LNCaP clone FGC (cell line): ENCODE measurements at places on chromosomes 6 and 20.

DNA sequence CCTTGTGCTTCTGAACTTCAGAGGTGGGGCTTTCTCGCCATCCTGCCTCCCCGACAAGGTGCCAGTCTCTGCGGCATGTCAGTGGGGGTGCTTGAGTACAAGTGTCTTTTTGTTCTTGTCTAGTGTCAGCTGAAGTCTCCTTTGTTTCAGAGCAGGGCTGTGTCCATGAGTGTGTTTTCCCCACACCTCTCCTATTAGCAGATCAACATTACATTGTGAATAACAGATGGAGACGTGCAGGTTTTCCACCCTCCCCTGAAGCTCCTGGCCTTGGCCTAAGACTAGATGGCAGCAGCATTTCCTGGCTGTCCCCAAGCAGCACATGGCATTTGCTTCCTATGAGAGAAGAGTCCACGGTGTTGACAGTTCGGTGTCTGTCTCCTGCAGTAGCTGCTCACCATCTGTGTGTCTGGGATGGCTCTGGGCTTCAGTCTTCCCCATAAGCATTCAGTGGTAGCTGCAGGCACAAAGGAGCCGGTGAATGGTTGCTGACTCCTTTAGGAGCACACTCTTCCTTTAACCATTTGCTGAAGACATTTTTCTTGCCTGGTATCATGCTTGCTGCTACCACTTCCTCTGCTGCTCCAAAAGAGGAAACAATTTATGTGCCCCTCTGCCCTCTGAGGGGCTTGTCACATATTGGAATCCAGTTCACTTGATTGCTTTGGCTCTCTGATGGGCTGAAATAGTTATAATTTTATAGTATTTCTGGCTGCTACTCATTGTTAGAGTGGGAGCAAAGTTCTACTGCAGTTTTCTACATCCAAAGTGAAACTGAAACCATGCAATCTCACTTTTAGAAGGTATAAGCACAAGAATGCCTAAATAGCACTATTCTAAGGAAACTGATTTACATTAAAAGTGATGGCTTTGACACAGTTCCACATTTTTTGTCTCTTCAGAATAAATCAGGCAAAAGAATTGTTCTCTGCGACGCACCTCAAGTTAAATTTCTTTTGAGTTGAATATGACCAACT is 913.0 kb downstream of the C6orf118 start:
- DNase-seq = no peak

DNA sequence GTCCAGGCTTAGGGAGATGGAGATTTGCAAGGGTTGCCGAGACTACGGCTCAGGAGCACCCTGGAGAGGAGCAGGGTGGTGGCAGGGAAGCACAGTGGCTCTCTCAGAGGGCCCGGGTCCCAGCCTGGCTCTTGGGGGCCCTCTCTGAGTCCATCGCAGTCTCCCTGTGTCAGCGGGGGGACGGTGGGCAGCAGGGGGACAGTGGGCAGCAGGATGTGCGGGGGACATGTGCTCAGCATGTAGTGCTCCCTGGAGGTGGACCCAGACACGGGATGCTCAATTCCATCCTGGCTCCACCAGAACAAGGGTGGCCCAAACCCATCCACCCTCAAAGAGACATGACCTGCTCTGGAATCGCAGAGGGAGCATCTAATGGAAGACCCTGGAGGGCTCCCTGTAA is 43.0 kb upstream of the ZBP1 start:
- no peak for DNase-seq

- no peak for DNase-seq
Observed at GRCh38 chr6:44663860-44664634, 276.5 kb downstream of the CDC5L start.

- DNase-seq = no peak
Observed at GRCh38 chr6:142605922-142606485, 304.2 kb downstream of the ADGRG6 start.

- DNase-seq = no peak
Observed at GRCh38 chr20:18176318-18176785, 38.7 kb downstream of the KAT14 start.

DNA sequence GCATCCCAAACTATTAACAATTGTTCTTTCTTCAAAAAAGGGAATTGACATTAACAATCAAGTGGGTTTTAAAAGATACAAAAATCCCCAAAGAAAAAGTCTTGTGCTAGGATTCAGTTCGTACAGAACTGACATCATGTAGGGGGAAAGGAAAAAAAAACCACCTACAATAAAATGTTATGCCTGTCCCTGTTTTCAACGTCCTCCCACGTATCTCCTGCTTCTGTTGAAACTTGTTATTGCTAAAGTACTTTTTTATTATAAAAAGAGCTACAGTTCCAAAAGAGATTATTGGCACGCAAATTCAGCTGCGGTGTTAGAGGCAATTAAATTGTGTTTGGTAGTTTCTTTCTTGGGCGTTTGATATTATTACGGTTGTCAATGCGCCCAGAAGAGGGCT is 102.8 kb upstream of the PHACTR1 start:
- DNase-seq = no peak

GRCh38 chr6:162722633-162723032 is 4.9 kb downstream of the PRKN start:
- DNase-seq = no peak

GRCh38 chr6:67129780-67130179 is 1422.8 kb upstream of the EYS start:
- DNase-seq = no peak

DNA sequence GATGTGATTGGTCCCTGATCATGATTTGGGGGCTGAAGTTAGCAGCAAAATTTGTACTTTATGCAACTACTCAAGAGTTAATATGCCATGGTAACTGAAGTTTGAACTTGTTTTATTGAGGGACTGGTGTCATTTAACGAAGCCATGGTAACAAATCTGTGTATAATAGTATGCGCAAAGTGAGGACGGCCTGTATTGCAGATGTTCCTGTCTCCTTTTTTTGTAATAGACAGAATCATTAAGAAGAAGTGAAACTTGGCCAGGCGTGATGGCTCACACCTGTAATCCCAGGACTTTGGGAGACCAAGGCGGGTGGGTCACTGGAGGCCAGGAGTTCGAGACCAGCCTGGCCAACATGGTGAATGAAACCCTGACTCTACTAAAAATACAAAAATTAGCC is 22.3 kb downstream of the RPRD1B start:
- DNase-seq = no peak

- no peak for DNase-seq
Observed at GRCh38 chr6:147463651-147464050, 44.8 kb upstream of the SAMD5 start.

- DNase-seq = no peak
Observed at GRCh38 chr6:115969930-115970273, 90.8 kb downstream of the FRK start.

- DNase-seq = no peak
Observed at GRCh38 chr6:54920628-54921027, 74.1 kb downstream of the FAM83B start.

DNA sequence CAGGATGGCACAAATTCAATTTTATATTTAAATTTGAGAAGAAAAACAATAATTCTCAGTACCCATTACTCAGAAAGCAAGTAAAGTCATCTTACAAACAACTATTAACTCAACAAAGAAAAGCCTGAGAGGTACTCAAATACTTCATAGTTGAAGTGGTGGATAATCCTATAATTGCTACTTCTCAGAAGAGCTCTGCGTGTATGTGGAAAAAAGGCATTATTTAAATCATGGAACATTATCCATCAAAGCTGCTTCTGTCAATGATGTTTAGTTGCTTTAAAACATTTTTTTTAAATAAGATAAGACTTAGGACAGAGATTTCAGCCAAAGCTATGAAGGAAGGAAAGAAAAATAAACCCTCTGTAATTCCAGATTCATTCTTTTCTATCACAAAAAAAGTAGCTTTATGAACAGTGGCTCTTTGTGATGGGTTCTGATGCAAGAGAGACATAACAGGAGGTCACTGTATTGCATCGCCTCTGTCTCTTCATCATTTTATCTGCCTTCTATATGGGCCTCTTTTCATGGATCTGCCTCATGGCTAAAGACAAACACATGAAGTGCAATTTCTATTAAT is 367.9 kb upstream of the SLC35B3 start:
- no peak for DNase-seq

GRCh38 chr6:1832844-1833787 is 223.4 kb downstream of the FOXC1 start:
- DNase-seq = peak; percentile 98

- no peak for DNase-seq
Observed at GRCh38 chr6:108193131-108193530, 27.3 kb downstream of the NR2E1 start.

- DNase-seq = no peak
Observed at GRCh38 chr6:166944666-166945256, 11.6 kb downstream of the RNASET2 start.

DNA sequence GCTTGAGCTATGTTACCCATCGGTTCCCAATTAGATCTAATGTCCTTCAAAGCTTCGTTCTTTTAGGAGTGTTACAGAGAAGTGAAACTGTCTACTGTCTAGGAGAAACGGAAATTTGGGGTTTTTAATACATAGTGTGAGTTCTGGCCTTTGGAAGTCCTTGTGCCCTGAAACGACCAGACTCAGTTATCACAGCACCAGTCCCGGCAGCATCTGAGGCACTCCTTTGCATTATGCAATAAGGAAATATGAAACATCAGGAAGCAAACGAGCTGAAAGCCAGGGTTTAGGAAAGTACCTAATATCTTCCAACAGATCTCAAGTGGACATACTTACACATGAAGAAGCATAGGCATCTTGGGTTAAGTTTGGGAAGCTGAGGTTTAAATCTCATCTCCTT is 61.8 kb upstream of the ADGRF1 start:
- DNase-seq = no peak

DNA sequence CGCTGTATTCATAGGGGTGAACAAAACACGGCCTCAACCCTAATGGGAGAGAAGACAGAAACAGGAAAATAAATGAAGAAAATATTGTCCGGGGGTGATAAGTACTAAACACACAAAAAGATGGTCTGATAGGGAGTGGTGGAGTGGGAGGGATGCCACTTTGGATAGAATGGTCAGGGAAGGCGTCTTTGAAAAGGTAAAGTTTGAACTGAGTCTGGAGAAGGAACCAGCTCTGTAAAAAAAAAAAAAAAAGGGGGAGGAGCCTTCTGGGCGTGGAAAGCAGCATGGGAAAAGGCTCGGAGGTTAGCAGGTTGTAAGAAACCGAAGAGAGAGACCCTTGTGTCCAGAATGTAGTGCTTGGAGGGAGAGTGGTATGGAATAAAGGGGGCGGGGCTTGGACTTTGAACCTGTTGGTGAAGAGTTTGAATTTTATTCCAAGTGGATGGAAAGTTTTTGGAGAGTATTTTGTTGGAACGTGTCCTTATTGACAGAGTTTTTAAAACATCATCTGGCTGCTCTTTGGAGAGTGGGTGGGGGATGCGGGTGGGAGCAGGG is 1.8 kb downstream of the CHMP4B start:
- no peak for DNase-seq

DNA sequence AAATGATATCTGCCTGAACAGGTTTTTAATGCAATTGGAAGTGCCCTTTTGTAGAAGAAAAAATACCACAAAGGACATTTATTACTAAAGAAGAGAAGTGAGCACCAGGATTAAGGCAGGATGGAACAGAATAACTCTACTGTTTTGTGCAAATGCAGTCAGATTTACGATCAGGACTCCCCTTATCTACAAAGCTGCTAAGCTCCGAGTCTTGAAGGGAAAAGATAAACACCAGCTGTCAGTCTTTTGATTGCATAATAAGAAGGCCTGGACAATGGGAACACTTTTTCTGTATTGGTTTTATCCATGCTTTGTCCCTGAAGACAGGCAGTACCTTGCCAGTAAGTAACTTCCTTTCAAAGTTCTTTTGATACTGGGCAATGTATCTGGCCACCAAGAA is 797.9 kb upstream of the SLC35B3 start:
- no peak for DNase-seq

GRCh38 chr20:34689486-34689885 is 12.6 kb upstream of the PIGU start:
- no peak for DNase-seq

GRCh38 chr6:157273756-157274470 is 49.4 kb downstream of the TMEM242 start:
- no peak for DNase-seq

DNA sequence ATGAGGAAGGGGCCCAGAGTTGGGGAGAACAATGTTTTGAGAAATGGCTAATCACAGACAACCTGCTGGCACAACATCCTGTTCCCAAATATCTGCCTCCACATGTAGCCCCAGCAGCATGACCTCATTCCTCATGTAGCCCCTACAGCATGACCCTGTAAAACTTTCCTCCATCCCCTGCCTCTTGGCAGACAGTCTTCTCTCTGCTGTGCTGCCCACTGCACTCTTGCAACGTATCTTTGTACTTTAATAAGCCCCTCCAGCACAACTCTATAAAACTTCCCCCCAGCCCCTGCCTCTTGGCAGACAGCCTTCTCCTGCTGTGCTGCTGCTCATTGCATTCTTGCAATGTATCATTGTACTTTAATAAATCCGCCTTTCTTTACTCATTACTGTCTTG is 278.8 kb downstream of the HDGFL1 start:
- no peak for DNase-seq

DNA sequence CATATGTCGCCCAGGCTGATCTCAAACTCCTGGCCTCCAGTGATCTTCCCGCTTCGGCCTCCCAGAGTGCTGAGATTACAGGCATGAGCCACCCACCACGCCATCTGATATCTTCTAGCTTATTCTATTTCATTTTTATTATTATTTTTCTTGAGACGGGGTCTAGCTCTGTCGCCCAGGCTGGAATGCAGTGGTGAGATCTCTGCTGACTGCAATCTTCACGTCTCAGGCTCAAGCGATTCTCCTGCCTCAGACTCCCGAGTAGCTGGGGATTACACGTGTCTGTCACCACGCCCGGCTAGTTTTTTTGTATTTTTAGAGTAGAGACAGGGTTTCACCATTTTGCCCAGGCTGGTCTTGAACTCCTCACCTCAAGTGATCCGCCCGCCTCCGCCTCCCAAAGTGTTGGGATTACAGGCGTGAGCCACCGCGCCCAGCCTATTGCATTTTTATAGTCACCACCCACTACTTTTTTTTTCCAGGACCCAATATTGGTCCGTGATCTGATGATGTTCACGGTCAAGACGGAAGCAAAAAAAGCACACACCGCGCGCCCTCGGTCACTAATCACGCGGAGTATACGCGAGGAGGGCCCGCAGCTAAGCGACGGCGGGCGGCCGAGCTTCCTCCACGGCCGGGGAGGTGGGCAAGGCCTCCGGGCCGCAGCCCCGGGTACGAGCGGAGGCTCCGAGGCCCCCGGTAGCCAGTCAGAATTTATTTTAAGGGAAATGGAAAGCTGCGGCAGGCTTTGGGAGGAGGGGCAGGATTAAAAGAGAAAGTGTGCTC is 1.1 kb upstream of the LSM14B start:
- no peak for DNase-seq

DNA sequence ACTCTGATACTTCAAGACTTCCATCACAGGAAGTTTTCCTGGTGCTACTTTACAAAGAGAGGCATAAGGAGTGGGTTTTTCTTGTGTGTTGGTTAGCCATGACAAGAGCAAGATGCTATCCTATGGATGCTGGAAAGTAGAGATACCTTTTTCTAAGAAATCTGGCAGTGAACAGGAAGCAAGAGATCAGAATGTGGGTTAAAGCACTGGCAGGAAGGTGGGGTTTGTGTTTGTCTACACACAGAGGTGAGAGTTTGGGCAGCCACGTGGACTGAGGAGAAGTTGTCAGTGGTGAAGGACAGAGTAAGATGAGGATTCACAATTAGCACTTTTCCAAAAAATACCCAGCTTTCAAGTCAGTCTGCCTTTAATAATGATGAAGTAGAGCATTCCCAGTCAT is 17.9 kb downstream of the SLC2A12 start:
- no peak for DNase-seq
